Stimulated activated CD8-positive, alpha-beta memory T cell treated with anti-CD3 and anti-CD28 coated beads, Interleukin-7, amount 100 ng/mL, for 48 hours (primary cell): ENCODE measurements at places on chromosomes 13 and 19.

- DNase-seq, result no peak
These were observed 354.6 kb downstream of the DNAJC15 start for GRCh38 chr13:43377973-43378372.

- no peak for DNase-seq
These were observed 17.9 kb downstream of the ALG5 start for GRCh38 chr13:36981156-36981743.

- no peak for DNase-seq
These were observed 22.3 kb downstream of the NLRP11 start for GRCh38 chr19:55809381-55810058.

GRCh38 chr13:45209229-45209628, 8.4 kb upstream of the KCTD4 start:
- no peak for DNase-seq
